ENCODE measurements at places on chromosomes 3 and 15.

- no peak for DNase-seq
Observed at GRCh38 chr3:159432682-159433340, 555.8 kb upstream of the IL12A start.

DNA sequence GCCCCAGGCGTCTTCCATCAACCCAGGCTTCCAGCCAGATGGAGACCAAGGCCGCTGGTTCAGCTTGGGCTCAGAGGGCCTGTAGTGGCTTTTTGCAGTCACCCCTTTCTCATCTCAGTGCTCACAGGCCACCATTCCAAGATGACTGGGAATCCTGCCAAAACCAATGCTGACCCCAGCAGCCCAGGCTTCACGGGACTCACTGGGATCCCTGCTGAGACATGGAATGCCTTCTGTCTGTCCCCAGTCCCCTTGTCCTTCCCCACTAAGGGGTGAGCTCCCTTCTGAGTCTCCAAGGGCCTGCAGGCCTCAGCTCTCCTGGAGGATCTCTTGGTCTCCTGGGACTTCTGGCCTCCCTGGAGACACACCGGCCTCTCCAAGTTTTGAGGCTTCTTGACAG is 77.4 kb upstream of the SEC13 start:
- no peak for DNase-seq

- DNase-seq: peak; percentile 86
Observed at GRCh38 chr3:53236112-53236841, 19.5 kb downstream of the TKT start.

DNA sequence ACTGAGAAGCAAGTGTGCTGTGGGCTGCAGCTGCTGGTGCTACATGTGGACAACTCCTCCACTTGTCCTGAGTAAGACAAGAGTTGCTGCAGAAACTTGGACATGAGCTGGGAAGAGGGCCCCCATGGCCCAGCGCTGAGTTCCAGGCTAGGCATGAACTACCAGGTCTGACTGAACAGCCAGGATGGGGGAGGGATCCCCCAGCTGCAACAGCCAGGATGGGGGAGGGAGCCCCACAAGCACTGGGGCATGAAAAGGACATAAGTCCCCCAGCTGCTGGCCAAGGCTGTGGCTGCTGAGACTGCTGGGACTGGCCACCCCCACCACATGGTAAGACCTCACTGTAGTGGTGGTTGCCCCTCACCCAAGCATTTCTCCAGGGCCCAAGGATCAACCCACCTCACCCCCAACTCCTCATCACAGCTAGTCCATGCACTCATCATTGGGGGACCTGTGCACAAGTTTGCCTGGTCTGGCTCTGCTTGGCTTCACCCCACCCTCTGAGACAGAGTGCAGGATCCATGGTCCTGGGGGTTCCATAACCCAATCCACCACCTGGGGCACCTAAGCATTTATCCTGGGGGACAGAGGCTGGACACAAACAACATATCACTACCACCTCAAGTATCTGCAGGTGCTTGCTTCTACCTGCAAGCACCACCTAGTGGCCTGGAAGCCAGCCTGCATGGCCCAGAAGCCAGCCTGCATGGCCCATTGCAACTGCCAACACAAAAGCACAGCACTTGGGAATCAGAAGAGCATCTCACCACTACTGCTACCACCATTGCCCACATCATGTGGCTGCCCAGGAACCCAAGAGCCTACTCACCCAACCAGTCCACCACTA is 84.5 kb upstream of the STT3B start:
- no peak for DNase-seq

- peak; percentile 88 for DNase-seq
Observed at GRCh38 chr3:62968128-62968527, 92.9 kb upstream of the CADPS start.

- no peak for DNase-seq
Observed at GRCh38 chr15:79071901-79072300, 18.7 kb downstream of the RASGRF1 start.

DNA sequence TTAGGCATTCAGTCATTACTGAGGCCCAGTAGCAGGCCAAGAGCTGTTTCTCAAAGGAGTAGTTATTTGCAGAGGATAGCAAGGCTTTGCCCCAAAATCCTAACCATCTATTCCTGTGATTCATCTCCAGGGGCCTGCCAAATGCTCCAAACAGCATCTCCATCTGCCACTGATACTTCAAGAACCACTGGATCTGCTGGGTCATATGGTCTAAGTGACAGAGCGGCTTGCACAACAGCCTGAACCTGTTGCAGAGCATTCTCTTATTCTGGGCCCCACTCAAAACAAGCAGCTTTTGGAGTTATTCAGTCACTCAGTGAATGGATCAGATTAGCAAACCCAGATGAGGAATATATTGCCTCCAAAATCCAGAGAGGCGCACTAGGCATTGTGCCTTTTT is 68.8 kb upstream of the ALDH1A3 start:
- DNase-seq: no peak

DNA sequence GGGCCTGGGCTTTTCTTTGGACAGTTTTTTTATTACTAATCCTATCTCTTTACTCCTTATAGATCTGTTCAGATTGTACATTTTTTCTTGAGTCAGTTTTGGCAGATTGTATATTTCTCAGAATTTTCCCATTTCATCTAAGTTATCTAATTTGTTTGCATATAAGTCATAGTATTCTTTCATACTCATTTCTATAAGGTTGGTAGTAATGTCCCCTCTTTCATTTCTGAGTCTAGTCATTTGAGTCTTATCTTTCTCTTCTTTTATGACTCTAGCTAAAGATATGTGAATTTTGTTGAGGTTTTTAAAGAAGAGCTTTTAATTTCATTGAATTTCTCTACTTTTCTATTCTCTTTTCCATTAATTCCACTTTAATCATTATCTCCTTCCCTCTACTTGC is 27.2 kb downstream of the TRPM1 start:
- no peak for DNase-seq

- DNase-seq: peak; percentile 81
Observed at GRCh38 chr3:4797201-4797705, 182.0 kb upstream of the BHLHE40 start.

- DNase-seq: no peak
Observed at GRCh38 chr3:115361806-115362205, 214.7 kb upstream of the ZBTB20 start.

DNA sequence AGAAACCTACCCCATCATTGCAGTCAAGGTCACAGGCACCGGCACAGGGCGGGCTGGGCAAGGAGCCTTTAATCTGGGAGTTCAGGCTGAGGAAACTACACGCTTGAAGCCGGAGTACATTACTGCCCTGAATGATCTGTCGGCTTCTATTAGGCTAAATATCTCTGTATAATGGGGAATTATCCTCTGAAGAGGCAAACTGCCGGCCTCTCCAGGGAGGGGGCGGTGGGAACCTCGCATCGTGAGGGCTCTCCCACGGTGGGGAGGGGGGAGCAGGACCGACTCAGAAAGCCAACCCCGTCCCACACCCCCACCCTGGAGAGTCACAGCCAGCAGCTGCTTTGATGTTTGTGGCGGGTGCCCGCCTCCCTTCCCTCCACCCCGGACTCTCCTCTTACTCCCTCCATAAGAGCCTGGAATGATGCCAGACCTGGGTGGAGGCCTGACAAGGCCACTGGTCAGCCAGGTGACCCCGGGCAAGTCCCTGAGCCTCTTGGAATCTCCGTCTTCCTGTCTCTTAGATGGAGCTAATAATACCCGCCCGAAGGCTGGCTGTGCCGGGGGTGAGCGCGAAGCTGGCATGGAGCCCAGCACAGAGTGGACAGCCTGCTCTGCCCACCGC is 63.4 kb upstream of the LINGO1 start:
- DNase-seq: no peak

- no peak for DNase-seq
Observed at GRCh38 chr3:169478566-169479313, 184.8 kb downstream of the MECOM start.

DNA sequence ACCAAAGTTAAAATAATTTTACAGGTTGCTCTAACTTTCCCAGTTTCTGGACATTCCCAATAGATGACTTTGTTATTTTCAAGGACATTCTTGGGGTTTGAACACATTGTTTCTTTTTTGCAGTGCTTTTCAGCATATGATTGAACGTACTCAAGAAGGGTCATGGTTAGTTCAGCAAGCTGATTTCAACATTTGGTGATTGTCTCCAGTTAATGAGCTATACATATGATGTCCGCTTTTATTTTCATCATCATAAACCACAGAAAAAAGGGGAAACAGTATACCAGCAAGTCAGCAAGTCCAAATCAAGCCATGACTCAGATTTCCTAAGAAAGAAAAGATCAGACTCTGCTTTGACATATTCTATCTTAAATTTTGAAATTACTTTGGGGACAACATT is 69.4 kb downstream of the B3GALNT1 start:
- DNase-seq: no peak

DNA sequence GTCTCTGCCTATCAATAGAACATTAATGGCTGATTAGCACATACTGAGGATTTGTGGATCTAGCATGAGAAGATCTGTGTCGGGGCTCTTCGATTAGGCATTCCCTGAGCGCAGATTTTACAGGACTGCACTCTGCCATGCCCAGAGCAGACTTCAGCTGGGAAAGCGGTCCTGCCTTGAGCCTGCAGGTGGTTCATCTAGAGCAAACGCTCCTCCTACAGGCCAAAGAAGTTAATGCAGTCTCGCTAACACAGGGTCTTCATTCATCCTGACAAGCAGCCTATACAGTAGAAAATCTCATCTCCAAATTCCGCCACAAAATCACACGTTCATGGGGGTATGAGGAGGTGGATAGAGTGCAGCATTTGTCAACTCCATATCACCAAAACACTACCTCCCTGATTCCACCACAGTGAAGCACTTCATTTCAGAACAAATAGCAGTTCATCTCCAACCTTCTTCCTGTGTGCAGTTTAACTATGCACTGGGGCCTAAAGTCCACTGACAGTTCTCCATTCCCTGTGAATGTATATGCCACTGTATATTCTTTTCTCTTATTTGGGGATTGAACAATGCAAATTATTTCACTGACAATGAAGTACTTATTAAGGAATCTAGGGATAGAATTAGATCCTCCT is 405.8 kb downstream of the IGSF11 start:
- DNase-seq: peak; percentile 79

- DNase-seq: no peak
Observed at GRCh38 chr3:160874736-160875135, 118.7 kb downstream of the PPM1L start.
